LHCN-M2 (cell line): ENCODE measurements at places on chromosomes 16 and 17. TPM values are rescaled to one million over a fixed set of nuclear protein-coding genes. Genes with fewer than 3 reads are reported as not detected.

DNA sequence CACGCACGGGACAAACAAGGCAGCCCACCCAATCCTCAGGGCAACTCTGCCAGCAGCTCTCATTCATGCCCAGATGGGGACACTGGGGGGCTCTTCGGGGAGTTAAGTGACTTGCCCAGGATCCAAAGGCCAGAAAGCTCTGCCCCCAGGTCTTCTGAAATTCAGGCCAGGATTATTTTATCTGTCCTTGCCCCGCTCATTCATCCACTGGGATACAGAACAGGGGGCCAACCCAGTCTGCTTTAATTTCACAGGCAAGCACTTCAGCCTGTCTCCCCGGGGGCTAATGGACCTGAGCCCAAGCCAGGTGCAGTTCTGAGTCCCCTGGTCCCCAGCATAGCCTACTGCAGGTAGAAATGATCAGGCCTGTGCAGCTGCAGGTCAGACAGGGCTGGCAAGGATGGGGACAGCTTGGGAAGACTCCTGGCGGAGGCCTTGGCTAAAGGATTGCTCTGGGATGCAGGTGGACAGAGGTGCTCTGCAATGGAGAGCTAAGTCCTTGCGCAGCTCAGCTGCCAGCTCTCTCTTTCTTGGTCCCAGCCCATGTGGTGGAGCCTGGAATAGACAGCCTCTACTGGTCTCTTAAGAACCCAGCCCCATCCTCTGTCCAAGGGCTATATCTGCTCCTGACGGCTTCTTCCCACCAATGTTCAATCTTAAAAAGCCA lies 766 bp upstream of the B3GNT9 start:
- DNase-seq: peak; percentile 8

DNA sequence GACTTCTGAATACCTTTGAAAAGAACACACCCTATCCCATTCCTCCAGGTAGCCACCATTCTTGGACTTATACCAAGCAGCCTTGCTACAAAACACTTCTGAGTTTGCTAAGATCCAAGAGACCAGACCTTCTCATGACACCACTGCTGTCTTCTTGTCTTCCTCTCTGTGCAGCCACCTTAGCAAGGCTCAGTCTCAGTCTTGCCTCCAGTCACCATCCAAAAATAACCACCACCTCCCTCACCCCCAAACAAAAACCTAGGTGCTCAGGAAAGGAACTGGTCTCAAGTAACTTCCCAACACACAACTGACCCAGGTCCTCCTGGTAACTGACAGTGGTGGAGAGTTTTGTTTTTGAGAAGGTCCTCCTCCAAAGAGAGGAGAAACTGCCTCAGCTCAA lies 90.9 kb upstream of the CORO6 start:
- DNase-seq: no peak

GRCh38 chr17:10156948-10157607 lies 41.3 kb downstream of the GAS7 start:
- DNase-seq: no peak

DNA sequence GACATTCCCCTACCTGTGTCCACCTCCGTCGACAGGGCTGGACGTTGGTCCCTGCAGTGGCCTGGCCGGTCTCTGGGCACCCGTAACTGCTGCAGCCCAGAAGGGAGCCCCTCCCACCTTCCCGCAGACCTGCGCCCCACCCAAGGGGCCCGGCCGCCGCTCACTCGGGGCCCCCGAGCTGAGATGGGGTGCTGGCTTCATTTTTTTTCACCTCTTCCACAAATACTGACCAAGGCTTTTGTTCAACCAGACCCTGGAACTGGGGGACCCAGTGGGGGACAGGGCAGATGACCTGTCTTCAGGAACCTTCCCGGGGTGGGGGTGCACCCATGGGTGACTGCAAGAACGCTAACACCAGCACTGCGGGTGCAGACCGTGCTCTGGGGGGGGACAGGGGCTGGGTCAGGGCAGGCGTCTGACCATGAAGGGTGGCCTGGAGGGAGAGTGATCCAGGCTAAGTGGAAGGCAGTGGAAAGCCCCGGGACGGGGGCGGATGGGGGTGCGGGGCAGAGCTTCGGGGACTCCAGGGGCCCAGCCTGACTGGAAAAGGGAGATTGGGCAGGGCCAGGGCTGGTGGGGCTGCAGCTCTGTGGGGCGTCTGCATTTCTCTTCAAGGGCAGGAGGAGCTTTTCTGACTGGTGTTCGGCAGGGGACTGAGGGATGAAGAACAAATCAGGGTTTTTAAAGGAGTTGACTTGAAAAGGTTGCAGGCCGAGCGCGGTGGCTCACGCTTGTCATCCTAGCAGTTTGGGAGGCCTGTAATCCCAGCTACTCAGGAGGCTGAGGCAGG lies 42.3 kb downstream of the SLC7A5 start:
- no peak for DNase-seq

DNA sequence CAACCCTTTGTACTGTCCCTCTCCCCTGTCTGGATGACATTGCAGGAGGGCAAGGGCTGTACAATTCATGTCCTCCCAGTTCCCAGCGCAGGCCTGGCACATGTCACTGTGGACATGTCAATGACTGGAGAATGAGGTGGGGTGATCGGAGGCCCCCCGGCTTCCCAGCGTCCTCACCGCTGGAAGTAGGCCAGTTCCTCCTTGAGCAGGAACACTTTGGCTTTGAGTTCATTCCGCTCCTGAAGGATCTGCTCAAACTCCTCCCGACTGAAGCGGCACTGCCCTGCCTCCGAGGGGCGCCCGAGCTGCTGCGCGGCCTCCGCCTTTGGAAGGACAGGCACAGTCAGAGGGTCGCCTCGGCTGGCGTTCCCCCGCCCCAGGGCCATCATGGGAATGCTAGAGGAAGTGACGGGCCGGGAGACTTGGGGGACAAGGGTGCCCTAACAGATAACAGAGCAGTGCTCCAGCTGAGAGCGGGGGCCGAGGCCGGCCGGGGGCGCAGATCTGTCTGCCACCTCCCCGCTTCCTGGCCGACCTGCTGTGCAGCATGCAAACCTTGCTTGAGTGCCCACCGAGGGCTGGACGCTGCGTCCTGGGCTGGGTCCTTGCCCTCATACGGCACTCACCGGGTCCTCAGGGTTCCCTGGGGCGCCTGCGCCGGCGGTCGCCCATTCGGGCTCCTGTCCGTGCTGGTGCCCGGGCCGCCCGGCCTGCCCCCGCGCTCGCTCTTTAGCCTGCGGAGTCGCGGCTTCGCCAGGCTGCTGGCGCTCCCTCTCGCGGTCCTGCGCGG lies 1.3 kb downstream of the RILP start:
- no peak for DNase-seq

GRCh38 chr17:49015924-49016774 lies 19.0 kb downstream of the IGF2BP1 start:
- DNase-seq: no peak

DNA sequence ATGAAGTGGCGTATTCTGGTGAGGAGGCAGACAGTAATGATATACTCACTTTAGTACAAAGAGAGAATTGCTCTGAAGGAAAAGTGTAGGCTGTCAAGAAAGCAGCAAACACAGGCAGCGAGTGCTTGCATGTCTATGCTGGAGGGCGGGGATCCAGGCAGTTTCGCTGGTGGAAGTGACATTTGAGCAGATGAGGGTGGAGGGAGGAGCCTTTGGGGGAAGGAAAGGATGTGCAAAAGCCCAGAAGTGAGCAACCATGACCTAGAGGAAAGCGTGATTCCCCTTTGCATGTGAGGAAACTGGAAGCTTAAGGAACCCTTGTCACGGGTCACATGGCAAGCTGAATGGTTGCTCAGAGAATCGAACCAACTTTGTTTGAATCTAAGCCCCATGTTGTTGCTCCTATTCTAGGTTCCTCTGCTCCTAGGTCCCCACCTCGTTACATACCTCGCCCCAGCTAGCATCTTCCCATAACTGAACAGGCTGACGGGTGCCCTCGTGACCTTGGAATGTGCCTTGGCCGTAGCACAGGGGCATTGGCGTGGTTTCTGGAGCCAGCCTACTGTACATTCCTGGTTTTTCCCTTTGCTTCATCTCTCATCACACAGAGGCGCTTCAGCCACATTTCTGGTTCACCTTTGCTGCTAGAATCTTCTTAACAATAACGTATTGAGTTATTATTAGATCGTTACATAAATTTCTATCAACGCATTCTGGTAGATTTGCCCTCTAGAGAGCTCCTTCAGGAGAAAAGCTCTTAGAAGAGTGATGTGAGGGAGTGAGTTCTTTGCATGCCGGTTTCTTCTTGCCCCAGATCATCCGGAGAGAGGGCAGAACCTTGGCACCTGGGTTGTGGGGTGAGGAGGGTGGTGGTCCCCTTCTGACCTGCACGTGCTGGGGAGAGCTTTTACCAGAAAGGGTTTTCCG lies 191.8 kb downstream of the SNX29 start:
- no peak for DNase-seq

GRCh38 chr17:57868007-57868909 lies 18.4 kb upstream of the MRPS23 start:
- peak; percentile 83 for DNase-seq

- peak; percentile 62 for DNase-seq
These were observed 13.1 kb upstream of the SREBF1 start for GRCh38 chr17:17849845-17850373.

DNA sequence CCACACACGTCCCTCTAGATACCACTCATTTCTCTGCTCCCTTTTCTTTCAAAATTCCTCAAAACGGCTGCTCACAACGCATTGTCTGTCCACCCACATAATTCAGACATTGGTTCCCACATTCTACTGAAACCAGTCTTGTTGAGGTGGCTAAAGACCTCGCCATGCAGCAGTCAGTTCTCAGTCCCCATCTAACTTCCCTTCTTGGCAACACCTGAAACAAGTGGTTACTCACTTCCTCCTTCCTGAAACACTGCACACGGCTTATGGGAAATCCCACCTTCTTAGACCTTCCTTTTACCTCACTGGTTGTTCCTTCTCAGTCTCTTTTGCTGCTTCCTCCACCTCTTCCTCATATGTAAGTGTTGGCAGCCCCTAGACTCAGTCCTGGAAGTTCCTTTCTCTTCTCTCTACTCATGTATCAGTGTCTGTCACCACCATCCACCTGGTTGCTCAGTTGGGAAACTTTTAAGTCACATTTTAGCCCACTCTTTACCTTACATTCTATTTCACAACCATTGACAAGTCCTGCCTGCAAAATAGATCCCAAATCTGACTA lies 277.1 kb downstream of the CEP112 start:
- no peak for DNase-seq

DNA sequence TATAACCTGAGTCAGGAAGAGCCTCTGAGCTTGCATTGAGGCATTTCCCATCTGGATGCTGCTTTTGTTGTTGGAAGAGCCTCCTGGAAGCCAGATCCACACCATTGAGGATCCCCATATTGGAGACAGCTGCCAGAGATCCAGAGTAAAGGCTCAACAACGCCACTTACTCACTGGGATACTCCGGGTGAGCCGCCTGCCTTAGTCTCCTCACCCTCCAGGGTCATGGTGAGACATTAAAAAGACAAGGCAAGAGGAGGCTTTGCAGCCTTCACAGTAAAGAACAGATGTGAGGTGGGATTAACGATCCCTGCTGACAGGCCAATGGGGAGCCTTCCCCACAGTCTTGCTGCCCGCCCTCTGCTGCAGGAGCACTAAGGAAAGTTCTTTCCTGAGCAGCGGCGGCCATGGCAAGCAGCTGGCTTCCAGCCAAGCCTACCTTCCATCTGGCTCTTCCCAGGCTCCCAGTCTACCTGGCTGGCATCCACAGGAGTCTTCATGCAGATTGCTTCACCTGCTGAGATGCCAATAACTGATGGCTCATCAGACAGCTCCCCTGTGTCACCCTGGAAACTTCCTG lies 198.5 kb downstream of the CYLD start:
- DNase-seq: no peak

- DNase-seq: no peak
These were observed 791 bp downstream of the DNAI2 start for GRCh38 chr17:74274709-74275340.

DNA sequence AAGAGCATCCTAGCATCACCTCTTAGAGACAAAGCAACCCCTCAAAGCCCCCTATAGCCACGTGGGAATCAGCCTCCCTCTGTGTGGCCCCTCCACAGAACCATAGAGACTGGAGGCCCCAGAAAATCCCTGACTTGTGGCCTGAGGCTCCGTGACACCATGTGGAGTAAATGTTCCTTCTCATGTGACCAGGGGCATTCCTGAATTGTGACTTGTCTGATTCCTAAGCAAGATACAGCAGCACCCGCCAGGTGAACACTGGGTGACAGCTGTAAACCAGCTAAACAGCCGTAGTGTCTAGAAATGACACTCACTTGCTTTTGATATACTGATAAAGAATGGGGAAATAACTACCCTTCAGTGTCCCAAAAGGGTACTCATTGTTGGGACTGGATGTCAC lies 79.0 kb downstream of the DYNLRB2 start:
- DNase-seq: no peak

GRCh38 chr17:81556863-81557262 lies 4.7 kb upstream of the FAAP100 start:
- no peak for DNase-seq

- DNase-seq: no peak
These were observed 2.3 kb upstream of the SCPEP1 start for GRCh38 chr17:56975656-56976055.

GRCh38 chr16:3194792-3195191 lies 6.8 kb downstream of the OR1F1 start:
- DNase-seq: no peak

DNA sequence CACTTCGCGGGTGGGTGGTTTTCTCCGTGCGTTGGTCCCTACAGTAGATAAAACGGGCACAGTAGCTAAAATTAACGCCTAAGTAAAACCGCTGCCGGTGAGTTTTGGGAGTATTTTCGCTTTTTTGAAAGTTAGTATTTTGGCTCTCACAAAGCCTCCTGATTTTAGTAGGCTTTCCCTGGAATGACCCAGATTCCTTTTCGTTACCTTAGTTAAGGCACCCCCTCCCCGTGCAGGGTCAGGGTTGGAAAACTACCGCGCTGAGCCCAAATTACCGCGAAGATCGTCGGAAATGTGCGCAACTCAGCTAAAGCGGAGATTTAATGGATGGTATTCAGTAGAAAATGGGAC lies 28.3 kb upstream of the ST6GALNAC1 start:
- DNase-seq: no peak

DNA sequence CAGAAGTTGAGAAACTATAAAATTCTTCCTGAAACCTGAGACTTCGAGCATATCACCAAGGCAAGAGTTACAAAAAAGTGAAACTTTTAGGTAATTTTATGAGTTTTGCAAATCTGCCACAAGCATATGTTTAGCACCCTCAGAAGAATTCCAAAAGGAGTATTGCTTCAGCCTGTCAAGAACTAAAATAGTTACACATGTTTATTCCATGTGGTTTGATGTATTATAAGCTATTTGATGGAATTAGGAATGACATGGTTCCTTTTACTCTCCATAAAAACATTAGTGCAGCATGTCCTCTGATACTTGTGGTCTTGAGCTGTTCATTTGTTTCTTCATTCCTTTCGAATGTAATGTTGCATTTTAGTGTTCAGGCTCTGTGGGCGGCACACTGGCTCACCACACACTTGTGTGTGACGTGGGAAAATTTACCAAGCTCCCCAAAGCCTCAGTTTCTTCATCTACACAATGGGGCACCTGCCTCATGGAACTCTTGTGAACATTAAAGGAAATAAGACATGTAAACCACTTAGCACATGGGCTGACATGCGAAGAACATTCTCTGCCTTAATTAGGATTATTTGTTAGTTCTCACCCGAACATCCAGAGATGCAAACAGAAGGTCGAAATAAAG lies 204.2 kb upstream of the FOXF1 start:
- no peak for DNase-seq

GRCh38 chr17:63805591-63805990 lies 21.6 kb upstream of the PSMC5 start:
- DNase-seq: no peak

The SCIMP gene
- not detected in 2 replicates for total RNA-seq

The KRT12 gene
- total RNA-seq: not detected in 2 replicates

The PSMD12 gene
- total RNA-seq: 34.8 and 49.4 TPM in 2 replicates

The BAIAP3 gene
- 0.46 and 0.51 TPM in 2 replicates for total RNA-seq

The ZNF597 gene
- 1.9 TPM in 2 replicates for total RNA-seq

The EXOC3L1 gene
- 5.1 and 10.3 TPM in 2 replicates for total RNA-seq

The DNAI2 gene
- total RNA-seq: not detected in 2 replicates

The KRTAP4-4 gene
- not detected in 2 replicates for total RNA-seq

The MEIOC gene
- 0.17 TPM in 1 of 2 replicates, not detected in the other for total RNA-seq

The CNGB1 gene
- not detected in 2 replicates for total RNA-seq
